Stimulated activated CD8-positive, alpha-beta memory T cell treated with anti-CD3 and anti-CD28 coated beads, Interleukin-2, amount 100 ng/mL, for 1 hour (primary cell): ENCODE measurements at places on chromosomes 13 and 19.
A peak's percentile ranks its signal among the peaks of the same experiment; 100 is the strongest.

- no peak for DNase-seq
Observed at GRCh38 chr19:1435378-1435989, 2.7 kb upstream of the RPS15 start.

GRCh38 chr19:17135001-17135853, 59.6 kb downstream of the MYO9B start:
- DNase-seq: peak; percentile 8

DNA sequence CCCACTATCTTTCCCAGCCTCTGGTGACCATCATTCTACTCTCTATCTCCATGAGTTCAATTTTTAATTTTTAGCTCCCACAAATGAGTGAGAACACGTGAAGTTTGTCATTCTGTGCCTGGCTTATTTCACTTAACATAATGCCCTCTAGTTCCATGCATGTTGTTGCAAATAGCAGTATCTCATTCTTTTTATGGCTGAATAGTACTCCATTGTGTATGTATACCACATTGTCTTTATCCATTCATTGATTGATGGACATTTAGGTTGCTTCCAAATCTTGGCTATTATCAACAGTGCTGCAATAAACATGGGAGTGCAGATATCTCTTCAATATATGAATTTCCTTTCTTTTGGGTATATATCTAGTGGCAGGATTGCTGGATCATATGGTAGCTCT, 22.9 kb upstream of the ZFP82 start:
- no peak for DNase-seq

GRCh38 chr13:71255633-71256032, 611.4 kb downstream of the DACH1 start:
- DNase-seq: no peak

DNA sequence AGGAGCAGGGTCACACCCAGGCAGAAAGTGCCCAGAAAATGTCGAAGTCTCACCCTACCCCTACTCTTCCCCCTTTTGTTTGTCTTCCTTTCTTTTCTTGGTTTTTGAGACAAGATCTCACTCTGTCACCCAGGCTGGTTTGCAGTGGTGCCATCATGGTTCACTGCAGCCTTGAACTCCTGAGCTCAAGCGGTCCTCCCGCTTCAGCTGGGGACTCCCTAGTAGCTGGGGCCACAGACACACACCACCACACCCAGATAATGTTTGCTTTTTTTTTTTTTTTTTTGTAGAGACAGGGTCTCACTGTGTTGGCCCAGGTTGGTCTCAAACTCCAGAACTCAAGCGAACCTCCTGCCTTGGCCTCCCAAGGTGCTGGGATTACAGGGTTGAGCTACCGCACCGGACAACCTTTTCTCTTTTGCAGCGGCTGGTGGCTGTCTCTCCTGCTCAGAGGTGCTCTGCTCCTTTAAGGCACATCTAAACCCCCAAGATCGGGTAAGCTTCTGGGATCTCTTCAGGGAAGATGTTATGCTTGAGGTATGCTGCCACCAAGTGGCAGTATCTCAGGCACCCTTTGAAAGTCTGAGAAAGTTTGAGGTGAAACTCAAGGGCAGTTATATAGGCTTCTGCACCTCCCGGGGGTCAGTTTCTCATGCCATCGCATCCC, 22.4 kb upstream of the EBI3 start:
- DNase-seq: no peak

- no peak for DNase-seq
Observed at GRCh38 chr19:47023448-47023794, 3.8 kb downstream of the NPAS1 start.

- no peak for DNase-seq
Observed at GRCh38 chr19:17557466-17557865, 2.0 kb downstream of the COLGALT1 start.

DNA sequence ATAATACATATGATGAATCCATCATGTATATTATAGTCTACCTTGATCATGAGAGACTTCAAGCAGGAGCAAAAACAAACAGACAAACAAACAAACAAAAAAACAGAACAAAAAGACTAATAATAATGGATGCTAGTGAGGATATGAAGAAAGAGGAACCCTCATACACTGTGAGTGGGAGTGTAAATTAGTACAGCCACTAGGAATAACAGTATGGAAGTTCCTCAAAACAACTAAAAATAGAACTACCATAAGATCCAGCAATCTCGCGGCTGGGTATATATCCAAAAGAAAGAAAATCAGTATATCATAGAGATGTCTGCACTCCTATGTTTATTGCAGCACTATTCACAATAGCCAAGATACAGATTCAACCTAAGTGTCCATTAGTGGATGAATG, 7.0 kb upstream of the DLEU7 start:
- no peak for DNase-seq

DNA sequence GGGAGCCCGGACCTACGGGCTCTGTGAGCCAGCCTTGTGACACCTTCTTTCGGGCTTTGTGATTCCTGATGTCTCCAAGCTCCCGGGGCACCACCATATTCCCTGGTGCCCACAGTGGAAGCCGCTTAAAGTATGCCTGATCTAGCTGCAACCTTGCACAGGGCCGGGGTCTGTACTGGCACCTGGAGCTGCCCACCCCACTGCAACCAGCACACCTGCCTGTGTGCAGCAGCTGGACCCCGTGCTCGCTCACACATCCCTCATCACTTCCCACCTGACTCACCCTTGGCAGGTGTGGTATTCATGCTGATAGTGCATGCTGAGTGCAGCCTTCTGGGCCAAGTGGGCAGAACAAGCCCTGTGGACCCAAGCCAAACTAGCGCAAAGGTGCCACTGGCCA, 1981.1 kb upstream of the PCDH20 start:
- DNase-seq: no peak

DNA sequence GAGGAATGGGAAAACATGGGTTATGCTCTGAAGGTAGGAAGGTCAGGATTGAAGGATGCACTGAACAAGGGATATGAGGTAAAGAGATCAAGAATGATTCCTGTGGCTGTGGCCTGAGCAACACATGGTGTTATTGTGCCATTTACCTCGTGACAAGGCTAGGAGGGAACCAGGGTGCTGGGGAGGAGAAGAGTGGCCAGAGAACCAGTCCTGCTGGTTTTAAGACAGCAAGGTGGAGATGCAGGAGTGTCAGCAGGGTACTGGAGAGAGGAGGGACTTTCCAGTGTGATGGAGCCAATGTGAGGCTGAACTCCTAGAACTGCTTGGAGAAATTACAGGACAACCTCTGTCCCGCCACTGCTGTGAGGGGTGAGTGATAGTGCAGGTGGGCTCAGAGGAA, 282.4 kb downstream of the MYO16 start:
- no peak for DNase-seq

DNA sequence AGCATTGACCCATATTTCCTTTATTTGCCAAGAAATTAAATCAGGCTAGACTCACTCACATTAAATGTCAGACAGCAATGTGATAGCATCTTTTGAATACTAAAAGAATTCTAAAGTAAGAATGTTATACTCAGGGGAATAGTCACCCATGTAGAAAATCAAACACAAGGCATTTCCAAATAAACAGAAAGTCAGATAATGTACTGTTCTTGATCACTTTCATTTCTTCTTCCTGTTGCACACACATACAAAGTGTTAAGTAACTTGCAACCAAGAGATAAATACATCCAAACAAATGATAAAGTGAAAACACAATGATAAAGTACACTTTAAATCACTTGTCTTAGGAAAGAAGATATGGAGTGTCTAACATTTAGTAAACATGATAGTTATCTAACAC, 1366.6 kb upstream of the MIR17HG start:
- no peak for DNase-seq

DNA sequence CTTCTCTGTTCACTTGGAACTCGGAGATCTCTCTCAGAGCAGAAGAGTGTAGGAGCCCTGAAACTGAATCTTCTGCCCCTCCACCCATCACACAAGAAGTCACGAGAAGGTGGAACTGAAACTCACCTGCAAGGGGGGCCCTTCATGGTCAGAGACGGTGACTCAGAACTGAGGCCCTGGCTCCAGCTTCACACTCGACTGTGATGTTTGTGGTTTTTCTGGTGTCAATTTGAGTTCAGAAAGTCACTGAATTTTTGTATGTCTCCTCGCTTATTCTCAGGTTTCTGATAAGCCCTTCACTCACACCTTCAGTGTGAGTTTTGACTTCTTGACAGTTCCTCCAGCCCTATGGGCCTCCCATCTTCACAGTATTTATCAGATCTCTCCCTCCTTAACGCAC, 23.1 kb downstream of the SIGLEC5 start:
- no peak for DNase-seq

DNA sequence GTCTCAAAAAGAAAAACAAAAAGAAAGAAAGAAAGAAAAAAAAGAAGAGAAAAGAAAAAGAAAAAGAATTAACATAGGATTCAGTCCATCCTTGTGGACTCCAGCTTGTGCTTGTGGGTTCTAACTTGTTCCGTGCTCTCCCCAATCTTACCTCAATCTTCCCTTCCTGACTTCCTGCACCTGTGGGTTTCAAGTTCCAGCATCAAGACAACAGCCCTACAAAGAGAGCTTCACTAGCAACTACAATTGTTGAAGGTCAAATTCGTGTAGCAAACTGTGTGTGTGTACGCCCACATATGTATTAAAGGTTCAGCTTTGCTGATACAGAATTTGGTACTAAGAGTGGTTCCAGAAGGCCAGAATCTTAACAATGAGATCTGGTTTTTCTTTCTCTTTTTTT, 25.3 kb downstream of the FXYD5 start:
- no peak for DNase-seq

- DNase-seq: no peak
Observed at GRCh38 chr13:98577836-98578285, 954 bp upstream of the STK24 start.

DNA sequence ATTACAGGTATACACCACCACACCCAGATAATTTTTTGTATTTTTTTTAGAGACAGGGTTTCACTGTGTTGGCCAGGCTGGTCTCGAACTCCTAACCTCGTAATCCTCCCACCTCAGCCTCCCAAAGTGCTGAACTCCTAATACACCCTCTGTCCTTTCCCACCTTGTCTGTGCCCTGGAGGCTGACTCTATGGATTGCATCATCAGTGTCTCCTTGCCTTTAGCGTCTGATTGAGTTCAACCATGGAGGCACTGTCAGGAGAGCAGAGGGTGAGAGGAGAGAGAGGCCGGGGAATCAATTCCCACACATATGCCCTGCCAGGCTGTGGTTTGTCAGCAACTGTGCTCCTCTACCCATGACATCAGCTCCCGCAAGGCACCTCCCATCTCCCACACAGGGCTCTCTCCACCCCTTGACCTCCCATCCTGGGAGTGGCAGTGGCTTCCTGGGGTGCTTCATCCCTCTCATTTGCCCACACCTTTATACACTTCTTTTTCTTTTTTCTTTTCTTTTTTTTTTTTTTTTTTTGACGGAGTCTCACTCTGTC, 12.6 kb upstream of the LILRB4 start:
- DNase-seq: no peak

DNA sequence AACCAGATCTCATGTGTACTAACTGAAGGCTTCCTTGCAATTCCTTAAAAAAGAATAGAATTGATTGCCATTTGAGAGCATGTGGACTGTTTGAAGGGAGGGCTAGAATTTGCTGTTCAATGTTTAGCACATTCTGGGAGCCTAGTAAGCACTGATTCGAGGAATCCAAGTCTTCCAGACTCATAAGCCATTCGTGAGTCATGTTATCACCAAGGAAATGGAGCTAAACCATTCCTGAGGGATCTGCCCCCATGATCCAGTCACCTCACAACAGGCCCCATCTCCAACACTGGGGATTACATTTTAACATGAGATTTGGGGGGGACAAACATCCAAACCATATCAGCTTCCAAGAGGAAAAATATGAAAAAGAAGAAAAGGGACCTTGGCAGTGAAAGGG, 276.4 kb downstream of the KCNRG start:
- no peak for DNase-seq

- DNase-seq: no peak
Observed at GRCh38 chr13:74977498-74977897, 504.5 kb downstream of the TBC1D4 start.

DNA sequence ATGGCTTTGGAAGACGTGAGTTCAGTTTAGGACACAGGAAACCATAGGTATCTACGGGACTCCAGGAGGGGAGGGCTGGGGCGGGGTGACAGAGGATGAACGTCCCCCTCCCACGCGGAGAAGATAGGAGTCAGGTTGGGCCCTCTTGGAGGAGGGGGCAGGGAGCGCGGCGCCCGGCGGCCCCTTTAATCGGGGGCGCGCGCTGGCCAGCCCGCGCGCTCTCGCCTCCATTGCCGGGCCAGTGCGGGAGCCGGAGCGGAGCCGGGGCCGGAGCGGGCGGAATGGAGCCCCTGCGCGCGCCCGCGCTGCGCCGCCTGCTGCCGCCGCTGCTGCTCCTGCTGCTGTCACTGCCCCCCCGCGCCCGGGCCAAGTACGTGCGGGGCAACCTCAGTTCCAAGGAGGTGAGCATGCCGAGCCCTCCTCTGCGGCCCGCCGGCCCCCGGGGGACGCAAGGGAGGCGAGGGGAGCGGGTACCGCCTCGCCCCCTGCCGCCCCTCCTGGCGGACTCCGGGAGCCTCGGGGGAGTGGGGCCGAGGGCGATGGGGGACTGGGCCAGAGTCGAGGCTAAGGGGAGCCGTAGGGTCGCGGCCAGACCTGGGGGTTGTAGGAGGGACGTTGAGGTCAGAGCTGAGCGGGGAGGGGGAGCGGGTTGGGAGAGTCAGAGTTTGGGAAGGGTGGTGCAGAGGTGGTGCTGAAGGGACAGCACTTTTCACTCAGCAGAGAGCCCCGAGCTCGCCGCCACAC, at the start of gene TMEM145:
TMEM145 (plus strand) TSS at position 214 of the 744 bp plus-strand sequence; CDS start at position 282, 68 bp downstream.
- no peak for DNase-seq

GRCh38 chr19:29273000-29273640, 60.2 kb upstream of the UQCRFS1 start:
- no peak for DNase-seq
